Activated CD8-positive, alpha-beta memory T cell treated with anti-CD3 and anti-CD28 coated beads, Interleukin-2, amount 50 U/mL, for 4 hours (primary cell): ENCODE measurements at places on chromosomes 11 and 22.

DNA sequence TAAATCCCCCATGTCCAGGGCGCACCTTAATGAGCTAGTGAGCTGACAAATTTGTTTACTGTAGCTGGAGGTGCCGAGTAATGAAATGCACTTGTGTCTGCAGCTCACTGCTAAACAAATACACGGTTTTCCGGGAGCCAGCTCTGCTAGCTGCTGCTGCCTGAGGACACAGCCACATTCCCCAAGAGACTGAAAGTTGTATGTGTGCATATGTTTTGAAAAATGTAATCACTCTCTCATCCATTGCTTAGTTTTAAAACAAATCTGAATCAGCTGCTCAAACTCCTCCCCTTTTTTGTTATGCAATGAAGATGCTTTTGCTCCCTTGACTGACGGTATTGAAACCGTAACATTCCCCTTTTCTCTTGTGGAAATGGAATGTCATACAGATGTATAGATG lies 62.4 kb upstream of the NNMT start:
- no peak for DNase-seq

GRCh38 chr11:27701355-27702105 lies 1.3 kb upstream of the BDNF start:
- no peak for DNase-seq

GRCh38 chr11:36053281-36053680 lies 109.4 kb downstream of the LDLRAD3 start:
- DNase-seq: no peak

DNA sequence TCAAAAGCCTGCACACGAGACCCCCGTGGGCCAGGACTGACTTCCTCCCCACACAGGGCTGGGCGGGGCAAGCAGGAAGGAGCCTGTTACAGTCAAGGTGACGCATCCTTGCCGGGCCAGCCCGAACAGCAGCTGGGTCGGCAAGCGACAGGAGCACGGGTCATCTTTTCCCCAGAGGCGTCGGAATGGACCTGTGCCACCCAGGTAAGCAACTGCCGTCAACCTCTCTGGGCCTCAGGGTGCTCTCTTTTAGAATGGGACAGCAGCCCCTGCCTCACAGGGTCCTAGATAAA lies at the start of gene CYTH4:
TSS of gene CYTH4 (plus strand) at position 124 of the 293 bp plus-strand sequence. CDS start at position 186, 62 bp downstream.
- peak; percentile 85 for DNase-seq

DNA sequence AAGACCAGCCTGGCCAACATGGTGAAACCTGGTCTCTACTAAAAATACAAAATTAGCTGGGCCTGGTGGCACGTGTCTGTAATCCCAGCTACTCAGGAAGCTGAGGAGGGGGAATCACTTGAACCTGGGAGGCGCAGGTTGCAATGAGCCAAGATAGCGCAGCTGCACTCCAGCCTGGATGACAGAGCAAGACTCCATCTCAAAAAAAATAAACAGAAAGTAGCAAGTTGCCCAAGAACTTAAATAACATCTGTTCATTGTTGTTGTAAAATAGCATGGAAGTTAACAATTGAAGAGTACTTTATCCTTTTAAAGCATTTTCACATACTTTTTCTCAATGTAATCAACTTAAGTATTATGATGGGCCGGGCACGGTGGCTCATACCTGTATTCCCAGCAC lies 5.7 kb downstream of the AMBRA1 start:
- no peak for DNase-seq

DNA sequence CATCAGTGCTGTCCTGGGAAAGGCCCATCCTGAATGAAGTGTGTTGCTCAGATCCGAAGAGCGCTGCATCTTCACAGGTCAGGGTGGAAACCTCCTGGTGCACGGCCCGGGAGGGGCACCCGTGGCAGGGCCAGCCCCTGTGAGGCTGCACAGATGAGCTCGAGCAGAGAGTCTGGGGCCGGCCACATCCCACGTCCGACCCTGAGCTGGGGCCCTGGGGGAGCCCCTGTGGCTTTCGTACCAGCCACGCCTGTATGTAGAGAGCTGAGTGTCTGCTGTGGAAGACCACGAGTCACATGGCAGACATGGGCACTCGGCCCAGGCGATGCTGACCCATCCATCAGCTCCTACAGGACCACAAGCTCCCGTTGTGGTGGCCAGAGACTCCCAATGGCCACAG lies 24.9 kb upstream of the SEPTIN5 start:
- no peak for DNase-seq

DNA sequence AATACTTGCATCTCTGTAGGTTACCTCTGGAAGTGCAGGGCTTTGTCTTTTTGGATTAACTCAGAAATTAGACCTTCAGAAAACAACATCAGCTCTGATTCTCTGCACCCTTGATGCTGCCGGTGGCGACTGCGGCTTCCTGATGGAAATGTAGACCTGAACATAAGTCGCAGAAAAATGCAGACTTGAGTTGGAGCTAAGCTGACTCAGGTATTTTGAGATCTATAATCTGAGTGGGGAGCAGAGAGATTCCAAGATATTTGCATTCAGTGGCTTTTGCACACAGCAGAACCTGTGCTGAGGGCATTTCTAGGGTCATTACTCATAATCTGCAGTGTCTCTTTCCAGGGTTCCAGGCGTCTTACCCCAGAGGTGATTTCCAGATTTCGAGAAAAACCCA lies 18.7 kb upstream of the NFAM1 start:
- no peak for DNase-seq

DNA sequence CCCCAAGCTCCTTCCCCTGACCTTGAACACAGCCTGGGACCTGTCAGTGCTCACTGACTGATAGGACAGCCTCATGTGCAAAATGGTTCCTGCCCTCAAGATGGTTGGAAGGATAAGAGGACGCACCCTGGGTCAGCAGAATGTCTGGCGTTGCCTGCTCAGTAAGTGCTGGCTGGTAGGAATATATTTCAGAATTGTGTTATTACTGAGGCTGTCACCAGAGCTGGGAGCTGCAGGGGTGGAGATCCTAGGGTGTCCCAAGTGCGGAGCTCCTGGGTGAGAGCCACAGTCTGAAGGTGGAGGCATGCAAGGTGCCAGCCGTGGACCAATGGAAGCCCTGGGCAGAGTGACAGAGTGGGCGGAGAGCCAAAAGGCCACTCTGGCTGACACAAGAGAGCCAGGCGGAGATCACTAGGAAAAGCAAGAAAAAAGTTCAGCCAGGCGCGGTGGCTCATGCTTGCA lies 1.0 kb upstream of the SEC14L4 start:
- no peak for DNase-seq

DNA sequence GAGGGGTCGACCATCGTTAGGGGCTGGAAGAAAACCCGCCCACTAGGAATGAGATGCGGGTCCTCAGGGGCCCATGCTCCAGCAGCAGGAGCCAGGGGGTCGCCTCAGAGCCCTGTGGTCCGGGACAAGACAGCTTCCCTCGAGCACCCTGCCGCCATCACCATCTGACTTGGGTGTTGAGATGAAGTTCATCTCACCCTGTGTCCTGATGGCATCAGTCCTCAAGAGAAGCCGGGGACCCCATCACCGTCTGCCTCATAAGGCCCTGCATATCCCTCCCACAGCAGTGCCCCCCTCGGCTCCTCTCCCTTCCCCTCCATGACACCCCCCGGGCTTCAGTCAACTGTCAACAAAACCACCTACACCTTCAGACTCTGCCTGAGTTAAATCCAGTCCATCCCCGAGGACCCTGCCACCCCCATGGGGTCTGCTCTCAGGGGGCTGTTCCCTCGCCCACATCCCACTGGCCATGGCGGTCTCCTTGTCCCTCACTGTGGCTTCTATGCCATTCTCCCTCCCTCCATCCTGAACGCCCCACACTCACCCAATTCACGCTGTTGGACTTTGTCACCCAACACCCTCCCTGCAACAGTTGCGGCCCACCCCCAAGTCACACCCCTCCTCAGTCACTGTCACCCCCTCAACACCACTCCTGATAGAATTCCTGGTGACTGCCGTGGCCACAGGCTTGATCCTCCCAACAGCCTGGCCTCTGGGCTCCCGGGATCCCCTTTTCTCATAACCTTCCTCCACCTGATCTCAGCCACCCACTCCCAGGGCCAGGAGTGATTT lies 87.7 kb upstream of the RTL6 start:
- DNase-seq: peak; percentile 9

GRCh38 chr22:22318723-22319465 lies 74.3 kb downstream of the VPREB1 start:
- no peak for DNase-seq

DNA sequence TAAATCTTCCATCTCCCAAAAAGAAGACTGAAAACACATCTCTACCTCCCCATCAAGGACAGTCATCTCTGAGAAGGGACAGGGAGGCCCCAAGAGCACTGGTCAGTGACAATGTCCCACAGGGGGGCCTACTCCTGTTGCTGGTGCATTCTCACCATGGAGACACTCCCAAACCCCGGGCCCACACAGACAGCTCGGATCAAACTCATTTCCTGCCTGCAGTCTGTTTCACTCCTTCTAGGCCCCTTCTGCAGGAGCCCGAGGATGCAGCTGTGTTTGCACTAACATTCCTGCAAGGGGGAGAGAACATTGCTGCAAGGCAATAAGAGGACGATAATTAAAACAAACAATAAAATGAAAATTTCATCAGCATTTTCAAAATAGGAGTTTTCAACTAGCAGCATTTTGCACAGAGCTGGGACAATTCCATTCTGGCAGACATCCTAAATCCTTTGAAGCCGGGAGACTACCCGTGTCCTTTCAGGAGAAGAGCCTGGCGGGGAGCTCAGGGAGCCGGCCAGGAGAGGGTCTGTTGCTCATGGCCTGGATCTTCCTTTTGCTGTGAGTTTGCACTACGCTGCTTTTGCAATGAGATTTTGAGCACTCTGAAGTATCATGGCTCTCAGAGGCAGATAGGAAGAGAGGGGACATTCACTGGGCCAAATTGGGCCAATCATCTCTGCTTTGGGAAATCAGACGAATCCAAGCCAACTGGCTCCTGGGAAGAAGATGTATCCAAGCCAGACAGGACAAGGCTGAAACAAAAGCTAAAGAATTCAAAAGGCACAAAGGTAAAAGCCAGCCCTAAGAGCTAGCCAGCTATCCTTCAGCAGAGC lies 33.2 kb downstream of the SPATA19 start:
- no peak for DNase-seq

GRCh38 chr22:19806213-19807160 lies 45.9 kb downstream of the TBX1 start:
- peak; percentile 15 for DNase-seq

DNA sequence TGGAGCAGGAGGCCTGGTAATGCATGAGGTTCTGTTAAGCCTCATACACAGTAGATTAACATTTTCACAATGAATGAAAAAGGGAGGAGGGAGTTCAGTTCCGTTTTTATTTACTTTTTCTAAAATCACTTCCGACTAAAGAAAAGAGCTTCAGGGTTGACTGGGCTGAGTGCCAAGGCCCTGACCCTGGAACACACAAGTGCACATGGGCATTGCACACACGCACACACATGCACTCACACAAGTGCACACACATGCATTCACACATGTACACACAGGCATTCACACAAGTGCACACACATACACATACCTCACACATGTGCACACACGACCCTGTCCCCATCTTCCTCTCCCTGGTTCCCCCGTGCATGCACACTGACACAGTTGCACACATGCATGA lies 303.3 kb downstream of the BRD1 start:
- DNase-seq: no peak

- no peak for DNase-seq
Measured at GRCh38 chr11:78257654-78258053, 68.9 kb downstream of the USP35 start.

- DNase-seq: no peak
Measured at GRCh38 chr11:82975882-82976281, 74.3 kb downstream of the DDIAS start.

DNA sequence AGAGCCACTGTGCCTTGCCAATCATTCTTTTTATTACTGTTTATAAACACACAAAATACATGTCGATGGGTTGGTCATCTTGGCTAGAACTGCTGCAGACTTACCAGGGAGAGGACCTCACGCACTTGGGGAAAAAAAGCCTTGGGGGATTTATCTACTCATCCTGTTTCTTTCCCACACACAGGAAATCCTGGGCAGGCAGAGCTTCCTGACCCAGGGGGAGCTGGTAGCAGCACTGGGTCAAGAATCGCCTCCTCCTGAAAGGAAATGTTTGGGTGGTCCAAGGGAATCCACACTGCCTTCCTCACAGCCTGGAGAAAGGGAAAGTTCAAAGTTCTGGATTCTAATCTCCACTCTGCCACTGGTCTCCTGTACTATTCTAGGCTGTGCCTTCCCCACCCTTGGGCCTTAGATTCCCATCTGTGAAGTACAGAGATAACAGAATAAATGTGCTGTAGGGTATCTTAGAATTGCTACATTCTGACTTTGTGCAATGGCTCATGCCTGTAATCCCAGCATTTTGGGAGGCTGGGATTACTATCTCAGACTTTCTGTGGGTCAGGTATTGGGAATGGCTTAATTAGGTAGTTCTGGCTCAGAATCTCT lies 31.2 kb upstream of the SMTN start:
- DNase-seq: no peak

DNA sequence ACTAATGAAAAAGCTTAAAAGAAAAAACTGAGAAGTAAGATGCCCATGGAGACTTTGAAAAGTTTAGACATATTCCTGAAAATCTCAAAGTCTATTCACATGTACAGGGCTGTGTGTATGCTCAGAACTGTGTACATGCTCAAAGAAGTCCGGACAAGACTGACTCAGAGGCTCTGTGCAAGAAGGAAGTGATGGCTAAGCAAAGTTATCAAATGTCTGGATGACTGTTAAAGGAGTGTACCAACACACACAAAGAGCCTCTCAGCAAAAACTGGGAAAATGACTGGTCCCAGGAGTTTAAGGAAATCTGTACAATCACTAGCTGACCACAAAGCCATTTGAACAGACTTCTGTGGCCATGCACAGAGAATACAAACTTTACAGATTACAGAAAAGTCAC lies 33.1 kb upstream of the ARHGAP32 start:
- DNase-seq: no peak

DNA sequence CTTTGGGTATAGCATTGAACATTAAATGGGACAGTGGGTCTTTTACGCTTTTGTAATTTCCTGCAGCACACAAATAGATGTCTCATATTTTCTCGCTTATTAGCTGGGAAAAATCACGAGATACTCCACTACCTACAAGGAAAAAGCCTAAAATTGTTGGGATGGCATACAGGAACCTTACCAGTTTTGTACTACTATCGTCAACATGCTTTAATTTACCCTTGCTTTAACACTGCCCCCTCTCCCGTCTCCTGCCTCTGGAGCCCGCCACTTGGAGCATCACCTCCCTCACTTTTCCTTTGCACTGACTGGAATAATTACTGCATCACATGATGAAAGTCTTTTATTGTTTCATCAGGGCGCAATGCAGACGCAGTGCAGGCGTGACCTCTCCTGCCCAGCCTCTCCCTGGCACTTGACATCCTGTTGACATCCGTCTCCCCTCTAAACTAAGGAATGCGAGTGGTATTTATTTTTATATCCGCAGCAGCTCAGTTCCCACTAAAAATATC lies 1.0 kb upstream of the FNBP4 start:
- DNase-seq: no peak

GRCh38 chr11:64067230-64067993 lies 31.7 kb downstream of the FLRT1 start:
- no peak for DNase-seq

DNA sequence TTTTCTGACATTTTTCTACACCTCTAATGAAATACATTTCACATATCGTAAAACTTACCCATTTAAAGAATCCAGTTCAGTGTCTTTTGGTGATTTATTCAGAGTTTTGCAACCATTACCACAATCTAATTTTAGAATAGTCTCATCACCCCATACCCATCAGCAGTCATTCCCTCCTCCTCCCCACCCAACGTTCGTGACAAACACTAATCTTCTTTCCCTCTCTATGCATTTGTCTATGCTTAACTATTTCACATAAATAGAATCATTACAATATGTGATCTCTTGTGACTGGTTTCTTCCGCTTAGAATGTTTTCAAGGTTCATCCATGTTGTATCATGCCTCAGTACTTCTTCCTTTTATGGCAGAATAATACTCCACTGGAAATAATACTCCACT lies 9.5 kb downstream of the TTC28 start:
- no peak for DNase-seq
